Stimulated activated CD4-positive, alpha-beta T cell treated with anti-CD3 and anti-CD28 coated beads, Interleukin-4, amount 100 ng/mL, for 1 hour (primary cell): ENCODE measurements at places on chromosomes 11 and 22.

DNA sequence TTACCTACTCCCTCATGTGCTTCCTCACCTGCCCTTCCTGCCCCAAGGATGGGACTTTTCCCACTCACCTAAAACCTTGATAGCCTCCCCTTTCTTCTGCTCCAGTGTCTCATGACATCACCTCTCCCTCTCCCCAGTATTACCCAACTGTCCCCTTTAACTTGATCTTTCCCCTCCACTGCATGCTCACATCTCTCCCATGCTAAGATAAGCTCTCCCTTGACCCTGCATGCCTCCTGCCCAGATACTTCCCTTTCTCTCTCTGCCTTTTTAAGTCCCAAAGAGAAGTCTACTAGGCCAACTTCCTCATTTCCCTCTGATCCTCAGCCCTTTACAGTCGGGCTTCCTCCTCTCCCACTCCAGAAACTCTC, 14.8 kb downstream of the CD3E start:
- no peak for DNase-seq

- DNase-seq = no peak
Measured at GRCh38 chr11:16831316-16832192, 93.1 kb downstream of the C11orf58 start.

DNA sequence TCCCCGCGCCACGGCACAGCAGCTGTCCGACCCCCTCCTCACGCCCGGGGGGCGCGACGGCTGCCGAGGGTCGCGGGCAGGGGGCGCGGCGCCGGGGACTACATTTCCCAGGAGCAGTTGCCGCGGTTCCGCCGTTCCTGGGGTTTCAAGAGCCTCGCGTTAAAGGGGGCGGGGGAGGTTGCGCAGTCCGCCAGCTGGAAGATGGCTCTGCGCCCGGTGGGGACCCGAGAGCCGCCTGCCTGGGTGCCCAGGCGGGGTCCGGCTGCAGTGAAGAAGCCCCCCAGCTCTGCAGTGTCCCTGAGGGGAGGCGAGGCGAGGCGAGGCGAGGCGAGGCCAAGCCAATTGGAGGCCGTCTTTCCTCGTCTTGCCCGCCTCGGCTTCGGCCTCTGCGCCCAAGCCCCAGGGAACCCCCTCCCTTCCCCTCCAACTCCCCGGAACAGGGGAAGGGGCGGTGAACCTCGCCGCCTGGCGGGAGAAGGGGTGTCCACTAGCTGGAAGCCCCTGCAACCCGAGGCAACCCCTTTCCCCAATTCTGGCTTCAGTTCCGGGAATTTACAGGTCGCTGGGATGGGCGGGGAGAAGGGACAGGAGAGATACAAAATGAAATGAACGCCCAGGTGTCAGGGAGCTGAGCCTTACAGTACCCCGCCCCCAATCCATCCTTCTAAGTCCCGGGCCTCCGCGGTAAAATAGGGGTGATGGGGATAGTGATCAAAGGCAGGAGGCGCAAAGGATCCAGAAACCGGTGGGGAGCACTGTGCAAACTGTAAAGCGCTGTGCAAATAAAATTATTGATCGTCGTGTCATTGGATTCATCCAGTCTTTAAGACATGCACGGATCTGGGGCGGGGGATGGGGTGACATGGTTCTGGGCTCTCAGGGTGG, 5.2 kb upstream of the GCAT start:
- DNase-seq = peak; percentile 35

- DNase-seq = no peak
Measured at GRCh38 chr11:8408151-8408941, 144.7 kb upstream of the LMO1 start.

DNA sequence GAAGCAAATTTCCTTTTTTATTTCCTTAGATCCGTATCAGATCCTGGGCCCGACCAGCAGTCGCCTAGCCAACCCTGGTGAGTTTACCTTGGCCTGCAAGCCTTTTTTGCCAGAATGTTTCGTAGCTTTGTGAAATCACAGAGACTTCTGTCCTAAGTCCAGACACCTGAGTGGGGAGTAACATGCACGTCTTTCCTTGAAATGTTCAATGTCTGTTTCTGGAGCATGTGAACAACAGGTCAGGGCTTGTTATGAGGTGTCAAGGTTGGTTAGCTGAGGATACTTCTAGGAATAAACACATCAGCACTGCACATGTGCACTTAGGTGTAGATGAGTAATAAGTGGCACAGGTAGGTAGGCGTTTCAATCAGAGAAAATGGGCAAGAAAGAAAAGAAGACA, 58.0 kb downstream of the KCNJ1 start:
- no peak for DNase-seq

GRCh38 chr11:90699791-90700400, 477.0 kb upstream of the CHORDC1 start:
- no peak for DNase-seq

DNA sequence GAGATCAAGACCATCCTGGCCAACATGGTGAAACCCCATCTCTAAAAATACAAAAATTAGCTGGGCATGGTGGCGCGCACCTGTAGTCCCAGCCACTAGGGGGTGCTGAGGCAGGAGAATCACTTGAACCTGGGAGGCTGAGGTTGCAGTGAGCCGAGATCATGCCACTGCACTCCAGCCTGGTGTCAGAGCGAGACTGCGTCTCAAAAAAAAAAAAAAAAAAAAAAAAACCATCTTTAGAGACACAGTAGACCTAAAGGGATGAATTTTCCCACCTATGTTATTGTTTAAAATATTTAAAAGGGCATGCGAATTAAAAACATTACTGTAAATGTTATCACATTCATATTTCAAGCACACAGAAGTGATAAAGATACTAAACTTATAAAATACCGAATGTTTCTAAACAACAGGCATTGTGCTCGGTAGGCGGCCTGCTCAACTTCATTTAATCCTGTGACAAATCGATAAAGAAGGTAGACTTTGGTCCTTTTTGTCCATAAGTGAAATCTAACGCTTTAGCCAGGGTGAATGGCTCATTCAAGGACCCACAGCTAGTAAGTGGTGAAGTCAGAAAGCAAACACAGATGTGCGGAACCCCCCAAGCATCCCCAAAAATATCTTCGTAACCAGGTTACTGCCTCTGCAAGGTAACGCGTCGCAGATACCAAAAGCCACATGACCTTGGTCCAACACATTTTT, 16.1 kb downstream of the NCAPD3 start:
- peak; percentile 61 for DNase-seq

- no peak for DNase-seq
Measured at GRCh38 chr22:32042924-32043323, at the start of gene SLC5A1. Gene SLC5A1, plus strand, starts transcription at chr22:32043261. Its CDS starts 21 bp downstream, at chr22:32043282.

GRCh38 chr22:20959578-20960461, 7.2 kb upstream of the AIFM3 start:
- no peak for DNase-seq

- DNase-seq = no peak
Measured at GRCh38 chr22:24601217-24602104, 1.5 kb upstream of the GGT1 start.

GRCh38 chr11:105673089-105673488, 63.2 kb downstream of the GRIA4 start:
- DNase-seq = peak; percentile 2

- DNase-seq = no peak
Measured at GRCh38 chr11:19955660-19956059, 204.6 kb downstream of the DBX1 start.

GRCh38 chr11:120565466-120566155, 54.1 kb downstream of the GRIK4 start:
- DNase-seq = no peak

GRCh38 chr11:64718084-64718779, 4.8 kb downstream of the NRXN2 start:
- DNase-seq = no peak

GRCh38 chr22:29738118-29738815, 18.5 kb downstream of the CABP7 start:
- no peak for DNase-seq

DNA sequence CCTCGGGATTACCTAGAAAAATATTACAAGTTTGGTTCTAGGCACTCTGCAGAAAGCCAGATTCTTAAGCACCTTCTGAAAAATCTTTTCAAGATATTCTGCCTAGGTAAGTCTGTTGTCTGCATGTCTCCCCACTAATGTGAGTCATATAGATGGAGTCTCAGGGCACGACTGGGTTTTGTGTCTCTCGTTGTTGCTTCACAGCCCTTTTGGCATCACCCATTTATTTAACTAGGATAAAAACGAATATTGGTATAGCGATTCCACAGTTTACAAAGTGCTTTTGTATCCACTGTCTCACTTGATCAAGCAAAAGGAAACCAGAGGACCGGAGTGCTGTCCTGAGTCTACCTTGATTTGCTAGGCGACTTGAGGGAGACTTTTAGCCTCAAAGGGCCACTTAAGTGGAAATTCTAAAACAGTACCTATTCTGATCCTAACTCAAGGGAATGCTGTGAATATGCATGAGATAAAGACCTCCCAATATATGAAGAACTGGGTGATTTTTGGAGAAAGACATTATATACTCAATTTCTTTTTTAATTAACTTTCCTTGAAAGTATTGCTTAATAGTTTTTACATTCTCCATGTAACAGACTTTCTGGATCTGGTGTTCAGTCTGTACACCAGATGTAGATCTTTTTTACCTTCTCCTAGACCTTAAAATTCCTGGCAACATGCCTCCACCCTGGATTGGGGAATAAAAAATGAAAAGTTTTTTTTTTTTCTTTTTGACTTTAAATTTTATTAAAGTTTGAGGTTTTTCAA, 590 bp downstream of the NNMT start:
- DNase-seq = no peak

GRCh38 chr11:40030867-40031266, 1428.6 kb downstream of the LRRC4C start:
- no peak for DNase-seq

GRCh38 chr11:95592471-95592870, 197.1 kb downstream of the FAM76B start:
- DNase-seq = no peak
